ENCODE measurements at places on chromosomes 3 and 15. TPM values are rescaled to one million over a fixed set of nuclear protein-coding genes. Genes with fewer than 3 reads are reported as not detected.

The PLSCR5 gene
- not detected for total RNA-seq

The SLC15A2 gene
- 0.75 TPM for total RNA-seq

The MYL3 gene
- total RNA-seq = not detected

The ACOX2 gene
- total RNA-seq = 4.0 TPM

The WDR93 gene
- total RNA-seq = under 0.01 TPM

The PRSS50 gene
- not detected for total RNA-seq

The CCDC54 gene
- not detected for total RNA-seq

The GUCA1C gene
- total RNA-seq = not detected

The GXYLT2 gene
- total RNA-seq = 0.54 TPM

The CCNDBP1 gene
- total RNA-seq = 53.8 TPM

The DLEC1 gene
- total RNA-seq = not detected

The SERINC4 gene
- not detected for total RNA-seq
